Esophagus muscularis mucosa (tissue), 4 donors: ENCODE measurements at places on chromosomes 7 and 10. TPM values are rescaled to one million over a fixed set of nuclear protein-coding genes. Genes with fewer than 3 reads are reported as not detected.

DNA sequence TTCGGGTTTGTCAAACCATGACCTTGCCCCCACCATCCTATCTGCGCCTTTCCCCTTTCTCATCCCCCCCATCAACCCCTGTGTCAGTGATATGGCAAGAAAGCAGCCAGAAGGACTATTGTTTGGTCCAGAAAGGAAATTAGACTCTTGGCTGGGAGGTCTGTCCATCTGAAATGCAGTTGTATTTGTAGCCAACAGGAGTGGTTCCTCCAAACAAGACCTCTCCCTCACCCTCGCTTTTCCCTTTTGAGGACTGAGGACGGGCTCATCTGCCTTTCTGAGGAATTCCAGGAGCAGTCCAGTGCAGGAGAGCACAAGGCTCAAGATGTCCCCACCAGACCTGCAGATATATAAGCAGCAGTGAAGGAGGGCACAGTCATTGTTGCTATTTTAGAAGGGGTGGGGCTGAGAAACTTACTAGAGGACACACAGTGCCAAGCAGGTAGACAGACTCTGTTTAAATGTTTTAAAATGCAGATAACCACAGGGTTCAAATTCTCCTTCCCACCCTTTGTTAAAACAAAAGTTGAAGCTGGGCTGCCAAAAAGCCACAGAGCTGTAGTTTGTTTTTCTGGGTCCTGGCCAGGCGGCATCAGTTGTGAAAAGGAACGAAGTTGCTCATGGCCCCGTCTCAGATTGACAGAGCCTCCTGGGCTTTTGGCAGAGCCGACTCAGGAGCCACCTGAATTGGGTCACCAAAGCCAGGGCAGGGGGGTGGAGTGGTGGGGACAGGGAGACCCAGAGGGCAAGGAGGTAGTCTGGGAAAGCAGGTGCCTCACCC lies 37.3 kb downstream of the CYP17A1 start:
- H3K27ac ChIP-seq = peak overlapping the region; percentile 88
- DNase-seq = no peak
- peaks cover 12% of the 10 kb centered on the region for H3K36me3 ChIP-seq
- H3K4me3 ChIP-seq = no peak overlapping the region
- no peaks in the 10 kb centered on the region for H3K27me3 ChIP-seq

DNA sequence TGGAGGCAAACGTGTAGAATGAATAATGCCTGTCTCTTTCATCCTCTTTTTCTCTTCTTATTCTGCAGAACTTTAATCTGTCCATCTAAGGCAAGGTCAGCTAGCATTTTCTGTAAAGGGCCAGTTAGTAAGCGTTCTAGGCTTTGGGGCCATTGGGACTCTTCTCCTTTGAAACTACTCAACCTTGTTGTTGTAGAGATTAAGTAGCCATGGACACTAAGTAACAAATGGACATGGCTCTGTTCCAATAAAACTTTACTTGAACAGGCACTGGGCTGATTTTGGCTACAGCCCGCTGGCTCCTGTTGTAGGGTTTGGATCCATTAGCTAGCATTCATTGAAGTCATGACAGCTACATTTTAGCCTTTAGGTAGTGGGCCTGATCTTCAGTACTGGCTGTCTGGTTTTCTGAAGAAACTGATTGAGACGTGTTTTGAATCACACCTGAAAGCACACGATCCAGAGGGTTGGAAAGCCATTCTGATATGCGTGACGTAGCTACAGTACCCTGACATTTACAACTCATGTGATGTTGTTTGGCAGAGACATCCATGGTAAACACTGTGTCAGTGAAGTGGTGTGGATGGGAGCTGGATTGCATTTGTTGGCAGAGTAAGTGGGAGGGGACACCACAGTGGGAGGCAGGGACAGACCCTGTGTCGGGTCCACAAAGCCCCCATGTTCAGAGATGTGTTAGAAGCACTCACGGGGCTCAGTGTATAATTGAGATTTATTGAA lies 92.5 kb downstream of the MTPN start:
- no peaks in the 10 kb centered on the region for H3K4me1 ChIP-seq
- H3K4me3 ChIP-seq = no peak overlapping the region
- no peak overlapping the region for H3K27ac ChIP-seq
- no peaks in the 10 kb centered on the region for H3K36me3 ChIP-seq

GRCh38 chr7:92697012-92697411 lies 106.8 kb upstream of the FAM133B start:
- no peaks in the 10 kb centered on the region for H3K27me3 ChIP-seq
- no peaks in the 10 kb centered on the region for H3K36me3 ChIP-seq
- peak overlapping the region; percentile 83 for H3K27ac ChIP-seq
- peaks cover 54% of the 10 kb centered on the region for H3K4me1 ChIP-seq

- H3K36me3 ChIP-seq = no peaks in the 10 kb centered on the region
- no peak for DNase-seq
- no peaks in the 10 kb centered on the region for H3K27me3 ChIP-seq
- H3K4me3 ChIP-seq = no peak overlapping the region
- no peaks in the 10 kb centered on the region for H3K4me1 ChIP-seq
These were observed 25.5 kb downstream of the PRR15 start for GRCh38 chr7:29588900-29589696.

- no peaks in the 10 kb centered on the region for H3K27me3 ChIP-seq
- H3K4me3 ChIP-seq = no peak overlapping the region
- H3K36me3 ChIP-seq = no peaks in the 10 kb centered on the region
- H3K4me1 ChIP-seq = no peaks in the 10 kb centered on the region
These were observed 35.4 kb downstream of the CDK14 start for GRCh38 chr7:90631502-90631901.

DNA sequence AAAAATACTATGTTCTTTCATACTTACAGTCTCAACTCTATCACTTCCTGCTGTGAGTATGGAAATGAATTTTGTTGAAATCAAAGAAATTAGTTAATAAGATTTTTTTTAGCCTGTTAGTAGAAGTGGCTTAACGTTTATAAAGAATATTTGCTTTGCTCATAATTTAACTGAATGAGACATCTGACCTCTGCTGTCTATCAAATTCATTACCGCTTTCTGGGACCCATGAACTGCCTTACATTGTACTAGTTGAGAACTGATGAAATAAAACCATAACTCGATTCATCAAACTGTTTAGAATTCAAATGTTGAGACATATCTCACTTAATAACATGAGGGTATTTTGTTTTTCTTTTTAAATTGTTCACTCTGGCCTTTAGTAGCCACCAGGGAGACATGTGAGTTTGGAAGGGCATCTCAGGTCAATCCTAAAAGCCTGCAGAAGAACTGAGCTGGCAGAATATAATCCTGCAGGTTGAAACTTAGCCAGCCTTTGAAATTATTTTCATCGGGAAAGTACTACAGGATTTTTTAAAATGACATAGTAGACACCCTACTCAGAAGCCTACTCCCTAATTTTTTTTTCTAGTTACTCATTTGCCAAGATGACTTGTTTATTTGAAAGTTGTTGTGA lies 78.7 kb downstream of the KIAA1217 start:
- H3K27me3 ChIP-seq = no peaks in the 10 kb centered on the region
- peaks cover 4% of the 10 kb centered on the region for H3K4me1 ChIP-seq
- no peak overlapping the region for H3K27ac ChIP-seq
- no peaks in the 10 kb centered on the region for H3K36me3 ChIP-seq
- no peak for DNase-seq

DNA sequence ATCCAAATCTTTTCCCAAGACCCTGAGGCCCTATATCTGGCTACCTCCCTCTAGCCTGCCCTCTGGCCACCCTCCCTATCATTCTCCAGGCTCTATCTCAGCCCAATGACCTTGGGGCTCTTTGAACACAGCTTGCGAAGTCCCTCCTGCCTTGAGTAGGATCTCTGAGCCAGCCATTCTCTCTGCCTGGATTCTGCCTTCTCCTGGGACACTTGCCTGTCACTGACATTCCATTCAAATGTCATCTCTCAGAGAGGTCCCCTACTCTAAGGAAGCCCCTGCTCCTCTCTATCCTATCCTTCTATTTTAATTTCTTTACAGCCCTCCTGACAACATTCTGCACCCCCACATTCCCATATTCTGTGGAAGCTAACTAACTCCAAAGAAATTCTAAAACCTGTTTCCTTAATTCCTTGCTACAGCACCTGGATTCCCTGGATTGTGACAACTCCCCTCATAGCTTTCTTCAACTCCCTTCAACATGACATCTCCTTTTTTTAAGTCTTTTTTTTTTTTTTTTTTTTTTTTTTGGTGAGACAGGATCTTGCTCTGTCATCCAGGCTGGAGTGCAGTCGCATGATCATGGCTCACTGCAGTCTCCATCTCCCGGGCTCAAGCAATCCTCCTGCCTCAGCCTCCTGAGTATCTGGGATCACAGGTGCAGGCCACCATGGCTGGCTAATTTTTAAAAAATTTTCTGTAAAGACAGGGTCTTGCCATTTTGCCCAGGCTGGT lies 81.0 kb upstream of the ASAH2 start:
- no peak overlapping the region for H3K4me3 ChIP-seq
- H3K27me3 ChIP-seq = no peaks in the 10 kb centered on the region
- no peak for DNase-seq
- H3K4me1 ChIP-seq = peaks cover 13% of the 10 kb centered on the region
- no peak overlapping the region for H3K27ac ChIP-seq

DNA sequence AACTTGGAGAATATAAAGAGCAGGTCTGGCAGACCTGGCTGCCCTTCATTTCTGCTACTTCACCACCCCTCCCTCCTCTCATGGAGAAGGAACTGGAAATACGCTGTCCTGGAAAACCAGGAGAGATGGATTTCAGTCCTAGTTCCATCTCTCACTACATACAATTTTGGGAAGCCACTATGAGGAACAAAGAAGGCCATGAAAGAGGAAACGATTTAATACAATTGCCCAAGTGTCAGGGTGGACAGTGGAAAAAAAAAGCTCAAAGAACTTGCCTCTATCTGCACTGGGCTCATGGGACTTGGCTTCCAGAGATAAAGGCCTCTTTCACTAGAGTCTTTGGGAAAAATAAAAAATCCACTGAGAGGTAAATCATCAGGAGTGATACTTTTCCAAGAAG lies 561.7 kb downstream of the KCNMA1 start:
- DNase-seq = peak; percentile 64
- no peaks in the 10 kb centered on the region for H3K4me1 ChIP-seq
- H3K36me3 ChIP-seq = peaks cover 41% of the 10 kb centered on the region
- H3K4me3 ChIP-seq = no peak overlapping the region
- H3K27me3 ChIP-seq = no peaks in the 10 kb centered on the region

DNA sequence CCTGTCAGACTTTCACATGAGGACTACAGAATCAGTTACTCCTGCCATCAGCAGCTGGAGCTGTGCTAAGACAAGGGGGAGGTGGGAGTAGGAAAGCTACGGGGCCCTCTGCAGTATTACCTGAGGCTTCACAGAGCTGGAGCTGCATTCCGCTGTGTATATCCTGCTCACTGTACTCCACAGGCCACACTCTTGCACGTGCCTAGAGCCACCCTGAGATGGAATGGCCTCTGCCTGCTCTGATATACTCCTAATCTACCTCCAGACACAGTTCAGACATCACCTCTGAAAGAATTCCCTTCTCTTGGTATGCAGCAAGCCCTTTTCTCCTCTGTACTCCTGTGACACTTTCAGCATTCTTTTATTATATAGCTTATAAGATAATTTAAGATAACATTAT lies 34.8 kb downstream of the TRDMT1 start:
- H3K36me3 ChIP-seq = no peaks in the 10 kb centered on the region
- DNase-seq = no peak
- no peak overlapping the region for H3K4me3 ChIP-seq
- H3K4me1 ChIP-seq = no peaks in the 10 kb centered on the region

- no peak overlapping the region for H3K27ac ChIP-seq
- H3K4me3 ChIP-seq = no peak overlapping the region
- no peaks in the 10 kb centered on the region for H3K27me3 ChIP-seq
- DNase-seq = no peak
These were observed 168.8 kb upstream of the PPP2R2D start for GRCh38 chr10:131731780-131732630.

DNA sequence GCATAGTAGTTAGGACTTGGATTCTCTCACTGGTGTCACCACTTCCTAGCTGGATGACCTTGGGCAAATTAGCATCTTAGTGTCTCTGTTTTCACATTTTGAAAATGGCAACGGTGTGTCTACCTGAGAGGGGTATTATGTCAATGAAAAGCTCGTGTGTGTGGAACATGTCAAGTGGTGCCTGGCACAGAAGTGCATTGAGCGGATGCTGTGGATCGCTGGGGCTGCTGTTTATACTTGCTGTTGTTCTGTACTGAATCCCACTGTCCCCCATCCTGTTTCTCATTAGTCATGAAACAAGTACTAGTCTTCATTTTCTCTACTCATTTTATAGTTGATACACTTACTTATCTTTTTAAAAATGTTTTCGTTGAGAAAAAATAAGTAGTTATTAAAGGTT lies 26.1 kb downstream of the RBM33 start:
- DNase-seq = no peak
- no peak overlapping the region for H3K27ac ChIP-seq
- H3K4me1 ChIP-seq = peaks cover 38% of the 10 kb centered on the region
- H3K36me3 ChIP-seq = no peaks in the 10 kb centered on the region
- H3K4me3 ChIP-seq = no peak overlapping the region
- no peaks in the 10 kb centered on the region for H3K27me3 ChIP-seq

DNA sequence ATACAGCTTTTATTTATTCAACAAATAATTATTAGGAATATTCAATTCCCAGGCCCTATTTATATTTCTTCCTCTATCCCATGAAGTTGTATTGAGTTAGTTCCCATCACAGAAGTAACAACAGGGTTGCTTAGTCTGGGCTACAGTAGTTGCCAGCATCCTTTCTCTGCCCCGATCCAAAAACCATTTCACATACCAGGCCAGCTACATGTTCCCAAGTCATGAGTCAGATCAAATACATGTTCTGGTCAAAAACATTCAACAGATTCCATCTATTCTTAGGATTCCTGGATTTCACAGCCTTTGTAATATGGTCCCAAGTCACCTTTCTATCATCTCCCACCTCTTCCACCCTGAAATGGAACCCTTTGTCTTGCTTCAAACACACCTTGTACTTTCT lies 91.6 kb downstream of the RAB11FIP2 start:
- DNase-seq = no peak
- H3K27me3 ChIP-seq = no peaks in the 10 kb centered on the region
- H3K4me1 ChIP-seq = no peaks in the 10 kb centered on the region
- no peaks in the 10 kb centered on the region for H3K36me3 ChIP-seq

DNA sequence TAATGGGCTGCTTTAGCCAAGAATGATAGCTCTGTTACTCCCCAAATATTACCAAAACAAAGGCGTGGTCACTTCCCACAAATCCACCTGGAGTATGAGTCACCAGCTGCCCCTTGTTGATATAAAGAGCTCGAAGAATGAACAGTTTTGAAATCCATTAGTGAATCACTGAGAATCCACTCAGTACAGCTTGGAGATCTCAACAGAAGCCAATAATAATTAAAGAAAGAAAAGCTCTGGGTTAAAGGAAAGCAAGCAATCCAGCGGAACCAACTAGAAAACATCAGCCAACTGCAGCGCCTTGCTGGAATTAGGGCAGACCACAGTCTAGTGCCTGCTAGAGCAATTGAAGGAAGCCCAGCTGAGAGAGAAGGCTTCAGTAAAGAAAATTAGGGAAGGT lies 576.0 kb upstream of the C7orf33 start:
- H3K4me1 ChIP-seq = no peaks in the 10 kb centered on the region
- no peak overlapping the region for H3K4me3 ChIP-seq
- H3K27me3 ChIP-seq = no peaks in the 10 kb centered on the region

DNA sequence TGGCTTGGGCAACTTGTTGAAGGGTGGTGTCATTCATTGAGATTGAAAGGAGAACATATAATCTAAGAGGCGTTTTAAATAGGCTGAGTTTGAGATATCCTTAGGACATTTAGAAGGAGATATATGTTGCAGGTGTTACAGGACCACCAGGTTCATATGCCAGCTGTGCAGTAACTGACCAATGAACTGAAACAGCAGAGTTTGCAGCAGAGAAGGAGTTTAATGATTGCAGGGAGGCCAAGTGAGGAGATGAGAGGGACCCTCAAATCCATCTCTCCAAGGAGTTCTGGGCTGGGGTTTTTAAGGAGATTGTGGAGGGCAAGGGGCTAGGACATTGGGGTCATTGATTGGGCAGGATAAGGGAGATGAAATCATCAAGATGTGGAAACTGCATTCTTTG lies 74.5 kb downstream of the SEC23IP start:
- no peaks in the 10 kb centered on the region for H3K4me1 ChIP-seq
- no peak for DNase-seq
- H3K4me3 ChIP-seq = no peak overlapping the region
- H3K27me3 ChIP-seq = no peaks in the 10 kb centered on the region

The RAPGEF5 gene
- total RNA-seq = 22.5 TPM

The NKX1-2 gene
- not detected for total RNA-seq
